ENCODE measurements at places on chromosomes 16 and 17.
A peak's percentile ranks its signal among the peaks of the same experiment; 100 is the strongest.

DNA sequence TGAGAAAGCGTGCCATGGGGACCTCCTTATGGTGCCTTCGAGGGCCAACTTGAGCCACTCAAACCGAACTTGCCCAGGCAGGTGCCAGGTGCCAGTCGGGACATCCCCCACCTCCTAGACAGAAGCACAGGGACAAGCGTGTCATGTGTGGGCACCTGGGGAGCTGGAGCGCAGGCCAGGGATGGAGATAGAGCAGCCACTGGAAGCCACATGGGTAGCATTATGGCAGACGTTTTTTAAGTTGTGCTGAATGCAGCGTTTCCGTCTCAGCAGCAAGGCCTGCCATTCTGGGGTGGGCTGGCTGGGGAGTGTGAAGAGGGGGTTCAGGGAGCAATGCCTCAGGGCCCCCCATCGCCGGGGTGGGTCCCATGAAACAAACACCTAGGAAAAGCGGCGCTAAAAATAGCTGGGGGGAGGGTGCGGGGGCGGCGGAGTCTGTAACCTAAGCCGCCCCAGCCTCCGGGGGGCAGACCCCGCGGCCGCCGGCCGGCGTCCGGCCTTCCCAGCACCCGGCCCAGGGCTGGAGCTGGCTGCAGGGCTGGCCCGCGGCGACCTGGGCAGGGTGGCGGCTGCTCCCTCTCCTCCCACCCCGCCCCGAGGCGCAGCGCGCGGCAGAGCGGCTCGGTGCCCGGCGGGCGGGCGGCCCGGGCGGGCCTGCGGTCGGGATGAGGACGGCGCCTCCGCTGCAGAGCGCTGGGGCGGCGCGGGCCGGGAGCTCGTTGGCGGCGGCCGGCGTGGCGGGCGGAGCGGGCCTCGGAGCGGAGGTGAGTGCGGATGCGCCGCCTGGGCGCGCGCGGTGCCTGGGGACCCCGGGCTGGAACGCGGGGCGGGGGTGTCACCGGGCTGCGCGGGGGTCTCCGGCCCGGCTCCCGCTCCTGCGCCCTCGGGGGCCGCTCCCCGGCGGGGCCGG lies at the start of gene ZNF469:
Gene ZNF469 (plus strand): TSS at position 469 of the 910 bp plus-strand sequence. CDS start 44,512 bp downstream, outside the sequence.
- DNase-seq = no peak

- DNase-seq = peak; percentile 9
These were observed 26.9 kb downstream of the CD300A start for GRCh38 chr17:74493331-74493833.

- DNase-seq = no peak
These were observed 111.8 kb downstream of the SMG6 start for GRCh38 chr17:2191785-2192184.

- DNase-seq = no peak
These were observed 1108.0 kb downstream of the CDH11 start for GRCh38 chr16:64013856-64014255.

GRCh38 chr17:17892009-17892408 lies 55.2 kb upstream of the SREBF1 start:
- no peak for DNase-seq

Measured in smooth muscle cell of the brain vasculature (primary cell).